SJCRH30 (cell line): ENCODE measurements at places on chromosomes 6 and 20. TPM values are rescaled to one million over a fixed set of nuclear protein-coding genes. Genes with fewer than 3 reads are reported as not detected.

DNA sequence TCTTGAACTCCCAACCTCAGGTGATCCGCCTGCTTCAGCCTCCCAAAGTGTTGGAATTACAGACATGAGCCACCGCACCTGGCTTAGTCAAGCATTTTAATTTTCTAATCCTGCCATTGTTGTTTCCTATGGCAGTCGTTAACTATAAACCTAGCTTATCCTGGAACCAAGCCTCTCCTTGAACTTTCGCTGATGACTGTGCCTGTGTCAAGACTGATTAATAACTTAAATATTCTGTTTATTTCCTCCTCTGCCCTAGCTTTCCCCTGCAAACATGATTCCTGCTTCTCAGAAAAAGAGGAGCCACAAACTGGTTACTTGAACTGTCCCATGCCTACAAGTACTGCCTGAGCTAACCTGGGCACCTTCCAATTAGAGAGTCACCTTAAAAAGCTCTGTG lies 1.5 kb downstream of the VNN1 start:
- no peaks in the 10 kb centered on the region for H3K4me1 ChIP-seq
- DNase-seq = no peak
- H3K4me3 ChIP-seq = no peak overlapping the region
- H3K27ac ChIP-seq = no peak overlapping the region

DNA sequence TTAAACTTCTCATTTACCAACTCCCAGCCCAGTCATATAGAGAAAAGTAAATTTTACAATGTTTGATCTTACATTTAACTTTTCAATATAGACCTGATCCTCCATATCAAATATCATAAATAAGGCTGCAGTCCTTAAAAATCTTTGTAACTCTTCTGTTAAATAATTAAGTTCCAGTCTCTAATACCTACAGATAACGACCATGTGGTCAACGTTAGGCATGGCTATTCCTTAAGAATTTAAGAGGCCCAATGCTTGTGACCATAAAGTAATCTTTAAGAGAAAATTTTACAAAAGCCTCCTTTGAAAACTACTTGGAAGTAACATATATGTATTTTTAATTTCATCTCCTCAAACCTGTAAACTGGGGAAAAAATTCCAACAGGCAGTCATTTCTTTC lies 1.6 kb downstream of the FBXO5 start:
- H3K36me3 ChIP-seq = peaks cover 60% of the 10 kb centered on the region
- H3K4me1 ChIP-seq = peaks cover 10% of the 10 kb centered on the region
- peak overlapping the region; percentile 92 for H3K4me3 ChIP-seq
- DNase-seq = no peak
- peak overlapping the region; percentile 95; the same call in 1 of the 2 replicates for H3K27ac ChIP-seq

DNA sequence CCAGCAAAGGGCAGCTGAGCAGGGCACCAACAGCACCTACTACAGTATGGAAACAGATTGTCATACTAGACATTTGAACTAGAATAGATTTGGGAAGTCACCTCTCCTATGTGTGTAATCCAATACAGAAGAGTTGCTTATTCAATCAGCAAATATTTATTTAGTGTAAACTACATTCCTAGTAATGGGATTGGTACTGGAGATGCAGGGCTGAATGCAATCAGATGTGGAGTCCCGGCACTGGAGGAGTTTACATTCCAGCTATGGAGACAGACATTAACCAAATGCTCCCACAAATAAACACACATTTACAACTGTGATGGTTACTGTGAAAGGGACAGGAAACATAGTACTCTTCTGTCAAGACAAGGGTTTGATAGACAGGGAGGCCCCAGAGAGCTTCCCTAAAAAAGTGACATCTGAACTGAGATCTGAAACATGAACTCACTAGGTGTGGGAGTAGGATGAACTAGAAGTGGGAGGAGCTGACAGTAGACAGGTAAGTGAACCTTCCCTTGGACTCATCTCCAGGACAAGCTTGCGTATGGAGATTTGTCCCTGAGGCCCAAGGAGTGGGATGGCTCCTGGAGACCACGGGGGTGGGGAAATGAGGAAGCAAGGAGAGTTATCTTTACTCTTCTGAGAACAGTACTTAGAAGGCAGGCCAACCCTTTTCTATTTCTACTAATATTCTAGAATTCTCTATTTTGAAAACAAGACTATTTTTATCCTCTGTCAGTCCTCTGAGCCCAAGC lies 420.5 kb downstream of the MAFB start:
- no peak for DNase-seq
- H3K4me1 ChIP-seq = no peaks in the 10 kb centered on the region
- no peak overlapping the region for H3K4me3 ChIP-seq
- H3K27ac ChIP-seq = no peak overlapping the region

GRCh38 chr20:51570739-51571459 lies 28.4 kb upstream of the NFATC2 start:
- H3K4me1 ChIP-seq = no peaks in the 10 kb centered on the region
- H3K27ac ChIP-seq = no peak overlapping the region
- no peak overlapping the region for H3K4me3 ChIP-seq
- no peak for DNase-seq

DNA sequence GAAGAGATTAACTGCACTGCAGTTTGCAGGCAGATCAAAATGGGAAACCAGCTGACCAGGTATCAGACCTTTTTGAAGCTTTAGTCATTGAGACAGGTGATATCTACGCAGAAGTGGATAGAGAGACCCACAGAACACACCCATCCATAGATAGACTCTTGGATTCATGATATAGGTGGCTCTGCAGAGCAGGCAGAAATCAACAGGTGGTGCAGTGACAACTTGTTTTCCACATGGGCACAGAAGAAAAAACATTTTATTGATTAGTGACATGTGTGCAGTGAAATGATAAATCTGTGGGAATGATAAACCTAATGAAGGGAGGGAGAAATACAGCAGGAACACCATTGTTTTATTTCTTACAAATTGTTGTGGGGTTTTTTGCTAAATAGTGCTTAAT lies 45.2 kb downstream of the NUDT3 start:
- DNase-seq = no peak
- H3K36me3 ChIP-seq = no peaks in the 10 kb centered on the region

- H3K27ac ChIP-seq = no peak overlapping the region
- no peak for DNase-seq
- no peaks in the 10 kb centered on the region for H3K27me3 ChIP-seq
- no peaks in the 10 kb centered on the region for H3K4me1 ChIP-seq
- no peak overlapping the region for H3K4me3 ChIP-seq
Observed at GRCh38 chr6:3904518-3904917, 55.3 kb downstream of the FAM50B start.

- H3K36me3 ChIP-seq = no peaks in the 10 kb centered on the region
- H3K27me3 ChIP-seq = 0 out of 2 replicates have a peak, but pooled peaks cover 2% of the 10 kb centered on the region
- no peak for DNase-seq
- H3K4me1 ChIP-seq = peaks cover 17% of the 10 kb centered on the region
Observed at GRCh38 chr6:41460742-41461336, 85.3 kb upstream of the FOXP4 start.

GRCh38 chr20:59777331-59777725 lies 156.1 kb downstream of the SYCP2 start:
- no peaks in the 10 kb centered on the region for H3K4me1 ChIP-seq
- DNase-seq = no peak
- no peak overlapping the region for H3K4me3 ChIP-seq
- no peak overlapping the region for H3K27ac ChIP-seq
- H3K27me3 ChIP-seq = peaks cover 39% of the 10 kb centered on the region

- H3K36me3 ChIP-seq = no peaks in the 10 kb centered on the region
- no peak overlapping the region for H3K4me3 ChIP-seq
- H3K27ac ChIP-seq = no peak overlapping the region
- H3K4me1 ChIP-seq = no peaks in the 10 kb centered on the region
Observed at GRCh38 chr6:154938221-154938580, 56.9 kb upstream of the TIAM2 start.

GRCh38 chr6:109979033-109979921 lies 1.2 kb downstream of the GPR6 start:
- H3K27me3 ChIP-seq = no peaks in the 10 kb centered on the region
- H3K36me3 ChIP-seq = no peaks in the 10 kb centered on the region
- no peak overlapping the region for H3K27ac ChIP-seq
- no peak overlapping the region for H3K4me3 ChIP-seq

GRCh38 chr6:55433446-55434130 lies 106.3 kb downstream of the GFRAL start:
- H3K36me3 ChIP-seq = no peaks in the 10 kb centered on the region
- peak; percentile 23 for DNase-seq
- no peak overlapping the region for H3K4me3 ChIP-seq
- no peaks in the 10 kb centered on the region for H3K27me3 ChIP-seq
- peaks cover 19% of the 10 kb centered on the region for H3K4me1 ChIP-seq

GRCh38 chr20:48147311-48147710 lies 362.0 kb upstream of the SULF2 start:
- H3K27me3 ChIP-seq = no peaks in the 10 kb centered on the region
- DNase-seq = no peak
- H3K4me3 ChIP-seq = no peak overlapping the region
- no peaks in the 10 kb centered on the region for H3K36me3 ChIP-seq

GRCh38 chr6:158667360-158667981 lies 17.6 kb downstream of the SYTL3 start:
- DNase-seq = no peak
- no peaks in the 10 kb centered on the region for H3K36me3 ChIP-seq
- no peak overlapping the region for H3K27ac ChIP-seq

GRCh38 chr6:128209771-128210170 lies 308.9 kb upstream of the THEMIS start:
- H3K4me3 ChIP-seq = no peak overlapping the region
- no peaks in the 10 kb centered on the region for H3K27me3 ChIP-seq
- no peaks in the 10 kb centered on the region for H3K36me3 ChIP-seq
- H3K27ac ChIP-seq = no peak overlapping the region

DNA sequence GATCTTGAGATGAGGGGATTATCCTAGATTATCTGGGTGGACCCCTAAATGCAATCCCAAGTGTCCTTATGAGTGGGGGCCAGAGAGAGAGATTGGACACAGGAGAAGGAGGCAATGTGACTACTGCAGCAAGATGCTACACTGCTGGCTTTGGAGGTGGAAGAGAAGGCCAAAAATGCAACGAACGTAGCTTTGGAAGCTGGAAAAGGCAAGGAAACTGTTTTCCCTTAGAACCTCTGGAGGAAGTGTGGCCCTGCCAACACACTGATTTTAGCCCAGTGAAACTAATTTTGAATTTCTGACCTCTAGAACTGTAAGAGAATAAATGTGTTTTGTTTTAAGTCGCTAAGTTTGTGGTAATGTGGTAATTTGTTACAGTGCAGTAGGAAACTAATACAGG lies 15.7 kb downstream of the PPARD start:
- H3K27ac ChIP-seq = no peak overlapping the region
- no peak for DNase-seq
- H3K4me1 ChIP-seq = peaks cover 4% of the 10 kb centered on the region; the same call in 1 of the 2 replicates

GRCh38 chr6:43804550-43805223 lies 34.7 kb downstream of the VEGFA start:
- H3K4me3 ChIP-seq = no peak overlapping the region
- no peaks in the 10 kb centered on the region for H3K27me3 ChIP-seq
- no peak for DNase-seq
- peaks cover 46% of the 10 kb centered on the region for H3K4me1 ChIP-seq

GRCh38 chr6:80636689-80637088 lies 530.2 kb downstream of the BCKDHB start:
- H3K27ac ChIP-seq = no peak overlapping the region
- H3K27me3 ChIP-seq = no peaks in the 10 kb centered on the region
- H3K36me3 ChIP-seq = no peaks in the 10 kb centered on the region
- H3K4me3 ChIP-seq = no peak overlapping the region

- peak; percentile 80 for DNase-seq
- H3K27me3 ChIP-seq = no peaks in the 10 kb centered on the region
- H3K36me3 ChIP-seq = peaks cover 23% of the 10 kb centered on the region
- H3K4me1 ChIP-seq = peaks cover 43% of the 10 kb centered on the region
- H3K27ac ChIP-seq = peak overlapping the region; percentile 3; the same call in 1 of the 2 replicates
Observed at GRCh38 chr6:33771146-33772081, 17.5 kb downstream of the LEMD2 start.

Gene C6orf58
- total RNA-seq = not detected in 2 replicates

Gene FAM83B
- total RNA-seq = 0.10 and 0.23 TPM in 2 replicates

Gene BPI
- 0.06 TPM in 1 of 2 replicates, not detected in the other for total RNA-seq

Gene SLC18B1
- total RNA-seq = 12.9 and 15.2 TPM in 2 replicates

Gene MICB
- not detected in 2 replicates for total RNA-seq

Gene PRSS35
- not detected in 2 replicates for total RNA-seq

Gene VGLL2
- total RNA-seq = 5.7 and 7.0 TPM in 2 replicates
